Activated naive CD4-positive, alpha-beta T cell treated with anti-CD3 and anti-CD28 coated beads, Interleukin-2, amount 50 U/mL, for 16 hours (primary cell): ENCODE measurements at places on chromosomes 1 and 21.
A peak's percentile ranks its signal among the peaks of the same experiment; 100 is the strongest.

DNA sequence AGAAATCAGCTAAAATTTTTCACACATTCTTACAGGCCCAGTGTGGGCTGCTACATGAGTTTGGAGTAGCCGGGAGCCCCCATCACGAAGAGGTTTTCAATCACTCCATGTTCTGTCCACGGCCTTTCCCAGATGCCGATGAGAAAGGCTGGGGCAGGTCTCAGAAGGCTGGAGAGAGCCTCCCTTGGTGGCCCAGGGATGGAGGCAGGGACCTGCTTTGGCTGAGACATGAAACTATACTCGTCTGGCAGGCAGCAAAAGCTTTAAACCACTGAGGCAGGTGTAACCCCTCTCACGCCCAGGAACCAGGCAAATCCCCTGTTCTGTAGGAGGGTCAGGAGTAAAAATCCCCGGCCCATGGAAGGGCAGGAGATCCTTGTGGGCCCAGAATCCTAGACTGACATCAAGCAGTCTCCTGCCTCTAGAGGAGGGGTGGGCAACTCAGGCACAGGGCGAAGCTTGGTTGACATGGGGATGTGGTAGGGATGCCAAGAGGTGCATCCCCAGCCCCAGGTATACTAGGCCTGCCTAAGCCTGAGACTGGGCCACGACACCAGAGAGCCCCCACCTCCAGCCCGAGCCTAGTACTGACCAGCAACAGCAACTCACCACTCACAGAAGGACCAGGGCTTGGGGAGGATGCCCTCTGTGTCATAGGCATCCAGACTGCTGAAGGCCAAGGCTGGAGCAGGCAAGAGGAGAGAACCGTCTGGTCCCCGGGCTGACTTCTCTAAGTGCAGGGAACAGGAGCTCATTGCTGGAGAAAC is 9.1 kb downstream of the MMEL1 start:
- no peak for DNase-seq

DNA sequence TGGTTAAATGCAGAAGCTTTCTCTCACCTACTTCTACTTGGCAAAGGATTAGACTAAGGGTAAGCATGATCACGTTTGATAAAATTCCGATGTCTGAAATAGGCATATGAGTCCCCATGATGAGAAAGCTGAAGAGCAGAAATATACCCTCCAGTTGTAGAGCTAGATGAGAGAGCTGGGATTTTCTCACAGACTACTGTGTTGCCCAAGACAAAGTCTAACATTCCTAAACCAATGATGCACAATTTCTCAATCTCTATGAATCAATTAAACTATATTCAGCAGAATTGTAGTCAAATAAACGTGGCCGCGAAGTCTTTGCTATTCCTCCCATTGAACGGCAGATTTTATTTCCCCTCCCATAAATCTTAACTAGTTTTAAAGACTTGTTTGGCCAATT is 699.2 kb downstream of the KCNT2 start:
- no peak for DNase-seq

DNA sequence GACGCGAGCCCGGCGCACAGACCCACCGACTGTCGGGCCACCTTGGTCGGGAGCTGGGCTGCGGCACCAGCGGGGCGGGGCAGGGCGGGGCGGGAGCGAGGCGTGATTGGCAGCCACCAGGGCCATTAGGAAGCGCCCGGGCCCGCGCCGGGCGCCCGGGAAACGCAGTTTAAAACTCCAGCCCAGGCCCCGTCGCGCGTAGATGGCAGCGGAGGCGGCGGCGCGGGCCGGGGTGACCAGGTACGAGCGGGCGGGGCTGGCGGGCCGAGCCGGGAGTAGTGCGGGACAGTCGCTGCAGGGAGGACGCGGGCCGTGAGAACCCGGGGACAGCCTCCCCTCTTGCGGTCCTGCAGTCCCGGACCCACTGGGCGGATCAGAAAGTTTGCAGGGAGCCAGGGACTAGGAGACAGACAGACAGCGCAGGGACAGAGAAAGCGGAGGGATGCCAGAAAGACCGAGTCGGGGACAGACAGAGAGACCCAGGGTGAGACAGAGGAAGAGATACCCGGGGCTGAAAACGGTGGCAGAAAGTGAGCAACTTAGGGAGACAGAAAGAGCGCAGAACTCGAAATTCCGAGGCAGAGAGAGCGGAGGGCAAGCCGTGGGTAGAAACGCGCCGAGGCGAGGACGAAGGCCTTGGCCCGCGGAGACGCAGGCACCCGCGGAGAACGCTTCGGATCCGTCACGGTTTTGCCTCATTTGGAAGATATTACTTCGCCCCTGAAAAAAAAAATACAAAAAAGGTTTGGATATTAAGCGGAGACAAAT is at the start of gene DMBX1:
DMBX1 (plus strand) TSS at position 199 of the 768 bp plus-strand sequence. CDS start 17,175 bp downstream, outside the sequence.
- peak; percentile 29 for DNase-seq

GRCh38 chr1:47840393-47841190 is 156.6 kb downstream of the TRABD2B start:
- DNase-seq, result no peak

- no peak for DNase-seq
Observed at GRCh38 chr1:102593276-102593675, 515.0 kb downstream of the COL11A1 start.

- no peak for DNase-seq
Observed at GRCh38 chr21:45828580-45829570, 152.7 kb upstream of the COL6A1 start.

- DNase-seq, result no peak
Observed at GRCh38 chr1:78797108-78797781, 147.6 kb downstream of the IFI44 start.

GRCh38 chr1:42887366-42887765 is 41.0 kb downstream of the ZNF691 start:
- no peak for DNase-seq

- DNase-seq, result no peak
Observed at GRCh38 chr1:6991266-6991665, 206.0 kb downstream of the CAMTA1 start.

DNA sequence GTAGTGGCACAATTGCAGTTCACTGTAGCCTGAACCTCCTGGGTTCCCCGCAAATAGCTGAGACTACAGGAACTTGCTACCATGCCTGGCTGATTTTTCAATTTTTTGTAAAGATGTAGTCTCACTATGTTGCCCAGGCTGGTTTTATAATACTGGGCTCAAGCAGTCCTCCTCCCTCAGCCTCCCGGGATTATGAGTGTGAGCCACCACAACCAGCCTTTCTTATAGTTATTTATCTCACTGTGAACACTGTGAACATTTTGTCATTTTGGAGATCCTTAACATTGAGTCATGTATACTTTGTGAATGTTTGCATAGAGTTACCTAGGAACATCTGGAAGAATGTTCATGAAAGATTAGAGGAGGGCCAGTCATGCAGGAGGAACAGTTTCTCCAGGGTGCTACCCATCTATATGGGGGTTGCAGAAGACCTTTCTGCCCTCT is 127.1 kb upstream of the CACYBP start:
- DNase-seq, result no peak

GRCh38 chr1:234562334-234562733 is 47.6 kb downstream of the IRF2BP2 start:
- no peak for DNase-seq

DNA sequence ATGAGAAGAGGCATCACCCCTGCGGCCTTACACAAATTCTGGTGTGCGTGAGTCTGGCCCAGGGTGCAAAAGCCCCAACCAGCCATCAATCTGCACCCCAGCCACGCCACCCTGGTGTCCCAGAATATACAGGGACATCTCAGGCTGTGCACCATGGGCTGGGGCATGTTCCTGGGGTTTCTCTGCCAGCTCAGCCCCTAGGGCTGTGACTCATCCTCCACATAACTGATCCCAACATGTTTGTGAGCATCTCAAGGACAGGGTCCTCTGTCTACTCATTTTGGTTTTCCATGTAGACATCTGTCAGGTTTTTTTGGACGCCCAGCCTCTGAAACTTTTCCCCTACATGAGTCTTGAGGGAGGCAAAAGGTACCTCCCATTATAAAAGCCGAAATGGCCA is 511 bp downstream of the ZNF683 start:
- no peak for DNase-seq

DNA sequence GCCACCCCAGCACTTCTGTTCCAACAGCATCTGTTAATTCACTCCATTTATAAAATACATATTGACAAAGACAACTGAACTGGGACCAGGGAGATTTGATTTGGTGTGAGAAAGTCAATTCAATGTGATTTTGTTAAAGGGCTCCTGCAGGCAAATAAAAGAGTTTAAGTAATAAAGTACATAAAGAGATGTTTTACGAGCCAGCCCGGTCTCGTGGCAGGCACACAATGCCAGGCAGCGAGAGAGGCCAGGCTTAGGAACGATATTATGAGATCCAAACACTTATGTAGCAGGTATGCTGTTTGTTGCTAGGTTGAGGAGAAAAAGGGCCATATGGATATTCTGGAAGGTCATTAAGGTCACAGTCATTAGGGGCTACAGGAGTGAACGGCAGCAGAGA is 227.1 kb downstream of the KCTD3 start:
- no peak for DNase-seq

DNA sequence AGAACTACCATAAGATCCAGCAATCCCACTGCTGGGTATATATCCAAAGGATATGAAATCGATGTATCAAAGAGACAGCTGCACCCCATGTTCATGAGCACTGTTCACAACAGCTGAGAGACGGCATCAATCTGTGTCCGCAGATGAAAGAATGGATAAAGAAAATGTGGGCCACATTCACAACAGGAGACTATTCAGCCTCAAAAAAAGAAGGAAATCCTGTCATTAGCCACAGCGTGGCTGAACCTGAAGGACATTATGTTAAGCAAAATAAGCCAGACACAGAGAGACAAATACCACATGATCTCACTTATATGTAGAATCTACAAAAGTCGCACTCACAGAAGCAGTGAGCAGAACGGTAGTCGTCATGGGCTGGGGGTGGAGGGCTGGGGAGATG is 99.2 kb upstream of the IFFO2 start:
- DNase-seq, result no peak

GRCh38 chr1:234617986-234618736 is 8.2 kb upstream of the IRF2BP2 start:
- DNase-seq, result no peak

GRCh38 chr1:39895731-39896480 is 5.8 kb downstream of the MYCL start:
- DNase-seq, result no peak

DNA sequence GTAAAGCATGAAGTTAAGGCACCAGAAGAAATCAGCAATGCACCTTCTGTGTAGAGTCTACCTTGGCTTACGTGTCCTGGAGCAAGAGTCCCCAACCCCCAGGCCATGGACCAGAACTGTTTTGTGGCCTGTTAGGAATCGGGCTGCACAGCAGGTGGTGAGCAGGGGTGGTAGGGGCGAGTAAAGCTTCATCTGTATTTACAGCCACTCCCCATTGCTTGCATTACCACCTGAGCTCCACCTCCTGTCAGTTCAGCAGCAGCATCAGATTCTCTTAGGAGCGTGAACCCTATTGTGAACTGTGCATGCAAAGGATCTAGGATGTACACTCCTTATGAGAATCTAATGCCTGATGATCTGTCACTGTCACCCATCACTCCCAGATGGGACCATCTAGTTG is 21.5 kb downstream of the ZMYND12 start:
- no peak for DNase-seq

GRCh38 chr1:236143104-236143948 is 987 bp downstream of the GPR137B start:
- DNase-seq, result peak; percentile 34

- no peak for DNase-seq
Observed at GRCh38 chr1:183073320-183073719, 50.1 kb downstream of the LAMC1 start.

- DNase-seq, result no peak
Observed at GRCh38 chr1:197159461-197159860, 13.0 kb upstream of the ASPM start.

DNA sequence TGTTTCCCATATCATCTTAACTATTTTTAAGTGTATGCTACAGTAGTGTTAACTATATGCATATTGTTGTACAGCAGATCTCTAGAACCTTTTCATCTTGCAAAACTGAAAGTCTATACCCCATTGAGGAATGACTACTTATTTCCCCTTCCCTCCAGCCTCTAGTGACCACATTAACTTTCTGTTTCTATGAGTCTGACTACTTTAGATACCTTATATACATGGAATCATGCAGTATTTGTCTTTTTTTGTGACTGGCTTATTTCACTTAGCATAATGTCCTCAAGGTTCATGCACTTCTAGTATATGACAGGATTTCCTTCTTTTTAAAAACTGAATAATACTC is 96.5 kb upstream of the BTG3 start:
- no peak for DNase-seq

DNA sequence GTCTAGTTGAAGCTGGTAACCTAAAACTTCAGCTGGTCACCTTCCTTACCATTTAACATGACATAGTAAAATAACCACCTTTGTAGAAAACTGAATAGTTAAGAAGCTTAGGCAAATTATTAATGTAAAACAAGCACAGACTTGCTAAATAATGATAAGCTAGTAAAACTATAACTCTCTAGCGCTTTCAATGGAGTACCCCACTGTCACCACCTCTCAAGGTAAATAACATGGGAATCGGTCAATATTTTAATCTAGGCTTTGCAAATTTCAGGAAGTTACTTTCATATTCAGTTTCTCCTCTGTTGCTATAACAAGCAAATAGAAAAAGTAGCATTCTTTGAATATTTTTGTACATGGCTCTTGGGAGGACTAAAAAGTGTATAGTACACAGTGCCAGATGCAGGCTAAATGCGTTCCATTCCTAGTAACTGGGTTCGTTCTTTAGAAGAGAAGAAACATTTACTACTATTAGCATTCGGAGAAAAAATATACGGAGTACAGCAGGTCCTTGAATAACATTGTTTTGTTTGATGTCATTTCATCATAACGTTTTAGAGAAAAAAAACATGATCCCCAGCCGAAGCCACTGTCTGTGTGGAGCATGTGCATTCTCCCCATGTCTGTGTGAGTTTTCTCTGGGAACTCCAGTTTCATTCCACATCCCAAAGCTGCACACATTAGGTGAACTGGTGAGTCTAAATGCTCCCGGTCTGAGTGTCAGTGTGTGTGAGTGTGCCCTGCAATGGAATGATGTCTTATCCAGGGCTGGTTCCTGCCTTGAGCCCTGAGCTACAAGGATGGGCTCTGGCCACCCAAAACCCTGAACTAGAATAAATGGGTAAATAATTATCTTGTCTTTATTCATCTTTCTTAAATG is 52.5 kb downstream of the EPRS1 start:
- no peak for DNase-seq

- DNase-seq, result no peak
Observed at GRCh38 chr21:27681038-27681437, 714.1 kb upstream of the ADAMTS5 start.

- no peak for DNase-seq
Observed at GRCh38 chr1:168227620-168228019, 1.8 kb downstream of the SFT2D2 start.

DNA sequence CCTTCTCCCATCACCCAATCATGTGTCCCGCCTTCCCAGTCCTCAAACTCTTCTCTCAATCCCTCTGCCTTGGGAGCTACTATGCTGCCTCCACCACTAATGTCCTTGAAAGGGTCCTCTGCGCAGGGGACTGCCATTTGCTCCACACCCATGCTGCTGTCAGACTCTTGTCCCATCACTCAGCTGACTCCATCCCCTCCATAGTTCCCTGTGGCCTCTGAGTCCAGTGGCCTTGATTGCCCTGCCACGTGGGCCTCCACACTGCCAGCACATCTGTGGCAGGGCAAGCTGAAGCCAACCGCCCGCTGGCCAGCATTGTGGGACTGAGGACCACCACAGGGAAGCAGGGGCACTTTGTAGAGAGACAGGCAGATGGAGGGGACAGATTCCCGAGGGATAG is 1.3 kb upstream of the TNNT2 start:
- no peak for DNase-seq
